ENCODE measurements at places on chromosomes 11 and 22.

DNA sequence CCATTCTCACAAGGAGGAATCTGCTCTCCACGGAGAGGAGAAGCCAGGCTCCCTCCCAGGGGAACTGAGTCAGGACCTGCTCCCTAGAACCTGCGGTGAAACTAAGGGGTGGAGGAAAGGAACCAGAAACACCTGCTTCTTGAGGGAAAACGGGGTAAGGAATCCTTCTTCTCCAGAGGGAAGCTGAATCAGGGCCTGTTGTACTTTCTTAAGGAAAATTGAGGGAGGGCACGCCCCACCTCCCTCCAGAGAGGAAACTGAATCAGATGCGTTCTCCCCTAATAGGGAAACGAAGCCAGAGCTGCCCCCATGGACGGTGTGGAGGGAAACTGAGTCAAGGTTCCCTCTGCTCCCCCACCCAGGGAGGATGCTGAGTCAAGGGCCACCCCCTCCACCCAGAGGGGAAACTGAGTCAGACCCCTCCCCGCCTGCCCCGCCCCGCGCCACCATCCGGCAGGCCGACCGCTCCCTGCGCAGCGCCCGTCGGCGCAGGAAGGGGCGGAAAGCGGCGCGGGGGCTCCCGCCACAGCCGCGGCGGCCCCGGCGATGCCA lies 393 bp downstream of the RELA start:
- DNase-seq = no peak

- DNase-seq = no peak
Measured at GRCh38 chr11:75598264-75598663, 36.2 kb downstream of the SERPINH1 start.

- DNase-seq = no peak
Measured at GRCh38 chr22:35846804-35847203, 129.1 kb downstream of the APOL5 start.

GRCh38 chr11:131695889-131696429 lies 325.5 kb downstream of the NTM start:
- no peak for DNase-seq

- no peak for DNase-seq
Measured at GRCh38 chr11:17531071-17531600, 13.1 kb downstream of the USH1C start.

- no peak for DNase-seq
Measured at GRCh38 chr22:27625769-27626674, 175.5 kb downstream of the MN1 start.

- DNase-seq = no peak
Measured at GRCh38 chr11:78037056-78037455, 14.0 kb upstream of the KCTD14 start.

DNA sequence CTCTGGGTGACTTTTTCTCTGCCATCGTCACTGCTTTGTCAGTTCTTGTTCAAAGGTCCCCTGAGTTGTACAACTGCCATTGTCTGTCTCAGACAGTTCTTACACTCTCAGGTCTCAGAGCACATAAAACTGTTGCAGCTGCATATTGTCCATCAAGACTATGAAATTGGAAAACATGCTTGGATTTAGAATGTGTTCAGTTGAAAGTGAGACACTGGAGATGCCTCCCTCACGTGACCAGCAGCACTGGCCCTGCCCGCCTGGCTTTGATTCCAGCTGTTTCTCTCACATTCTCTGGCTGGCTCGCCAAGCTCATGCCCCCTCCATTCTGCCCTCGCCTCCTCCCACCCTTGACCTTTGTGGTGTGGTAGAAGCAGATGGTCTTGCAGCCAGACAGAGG lies 244.2 kb downstream of the NTM start:
- no peak for DNase-seq

DNA sequence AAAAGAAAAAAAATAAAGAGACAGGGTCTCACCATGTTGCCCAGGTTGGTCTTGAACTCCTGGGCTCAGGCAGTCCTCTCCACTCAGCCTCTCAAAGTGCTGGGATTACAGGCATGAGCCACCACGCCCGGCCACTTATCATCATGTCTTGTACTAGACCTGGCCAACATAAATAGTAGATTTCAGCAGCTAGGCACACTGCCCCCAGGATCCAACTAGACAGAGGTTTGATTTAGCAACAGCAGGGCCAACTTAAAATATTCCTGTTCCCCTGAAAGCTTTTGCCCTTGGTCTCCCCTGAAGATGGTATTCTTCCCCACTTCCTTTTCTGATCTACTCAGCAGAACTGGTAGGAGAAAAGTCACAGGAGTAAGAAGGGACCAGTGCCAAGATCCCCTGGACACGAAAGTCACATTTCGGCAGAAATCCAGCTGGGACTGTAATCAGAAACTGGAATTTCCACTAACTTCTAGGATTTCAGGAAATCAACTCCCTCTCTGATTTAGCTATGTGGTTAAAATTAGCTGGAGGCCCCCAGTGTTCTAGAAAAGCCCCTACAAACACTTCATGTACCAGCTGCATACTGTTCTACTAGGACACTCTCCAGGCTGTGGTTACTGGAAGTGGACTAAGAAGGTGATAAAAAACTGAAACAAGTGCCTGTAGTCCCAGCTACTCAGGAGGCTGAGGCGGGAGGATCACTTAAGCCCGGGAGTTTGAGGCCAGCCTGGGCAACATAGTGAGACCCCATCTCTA lies 8.9 kb upstream of the PPP2R1B start:
- DNase-seq = no peak

- DNase-seq = no peak
Measured at GRCh38 chr11:115958089-115959000, 454.1 kb upstream of the CADM1 start.

DNA sequence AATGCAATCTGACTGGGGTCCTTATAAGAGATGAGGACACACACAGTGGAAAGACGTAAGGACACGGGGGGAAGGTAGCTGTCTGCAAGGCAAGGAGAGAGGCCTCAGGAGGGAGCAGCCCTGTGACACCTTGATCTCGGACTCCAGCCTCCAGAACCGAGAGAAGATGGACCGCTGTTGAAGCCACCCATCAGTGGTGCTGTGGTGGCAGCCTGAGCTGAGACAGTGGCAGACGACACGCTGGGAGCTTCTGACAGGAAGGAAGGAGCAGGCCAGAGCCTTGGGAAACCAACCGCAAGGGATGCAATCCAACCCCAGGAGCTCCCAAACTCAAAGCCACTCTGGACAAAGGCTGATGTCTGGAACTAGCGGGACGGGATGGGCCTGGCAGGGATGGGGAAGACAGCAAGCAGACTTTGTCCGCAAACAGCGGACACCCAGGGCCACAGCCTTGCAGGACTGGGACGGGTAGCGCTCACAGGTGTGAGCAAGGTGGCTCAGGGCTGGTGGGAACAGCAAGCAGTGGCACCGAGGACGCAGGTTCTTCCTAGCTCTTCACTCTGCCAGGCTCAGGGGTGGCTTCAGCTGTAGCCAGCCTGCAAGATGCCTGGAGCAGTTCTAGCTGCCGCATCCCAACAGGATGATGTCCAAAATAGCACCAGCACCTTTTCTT lies 10.9 kb downstream of the LTO1 start:
- DNase-seq = no peak

DNA sequence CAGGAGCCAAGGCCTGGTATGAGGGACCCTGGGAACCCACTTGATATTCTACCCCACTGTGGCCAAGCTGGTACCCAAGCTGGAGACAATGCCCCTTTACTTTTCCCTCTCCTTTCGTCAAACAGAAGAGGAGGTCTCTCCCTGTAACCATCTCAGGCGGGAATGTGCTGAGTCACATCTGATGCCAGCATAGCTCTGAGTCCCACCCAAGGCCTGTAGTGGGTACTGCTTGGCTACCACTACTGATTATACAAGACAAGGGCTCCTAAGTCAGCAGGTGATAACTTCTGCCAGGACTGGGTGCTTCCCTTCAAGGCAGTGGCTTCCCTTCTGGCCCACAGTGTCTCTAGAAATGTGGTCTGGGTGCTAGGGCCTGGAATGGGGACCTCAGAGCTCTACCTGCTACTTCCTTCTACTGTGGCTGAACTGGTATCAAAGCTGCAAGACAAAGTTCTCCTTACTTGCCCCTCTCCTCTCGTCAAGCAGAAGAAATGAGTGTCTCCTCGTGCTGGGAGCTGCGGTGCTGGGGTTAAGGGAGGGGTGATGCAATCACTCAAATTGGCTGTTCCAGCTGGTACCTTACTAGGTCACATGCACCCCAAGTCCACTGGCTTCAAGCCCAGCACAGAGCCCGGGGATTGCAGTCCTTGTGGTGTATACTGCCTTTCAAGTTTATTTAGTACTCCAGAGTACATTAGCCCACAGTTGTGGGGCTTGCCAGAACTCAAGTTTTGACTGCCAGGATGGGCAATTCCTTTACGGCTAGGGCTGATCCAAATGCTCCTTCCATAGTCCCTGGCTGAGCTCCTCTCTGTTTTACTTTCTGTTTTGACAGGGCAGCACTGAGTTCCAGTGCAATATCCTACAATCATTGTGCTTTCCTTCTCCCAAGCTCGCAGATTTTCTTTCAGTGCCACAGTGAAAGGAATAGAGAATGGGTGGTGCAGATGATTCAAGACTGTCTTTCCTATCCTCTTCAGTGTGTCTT lies 419.7 kb upstream of the CNTN5 start:
- no peak for DNase-seq

GRCh38 chr11:94866936-94867795 lies 99.0 kb downstream of the AMOTL1 start:
- no peak for DNase-seq

DNA sequence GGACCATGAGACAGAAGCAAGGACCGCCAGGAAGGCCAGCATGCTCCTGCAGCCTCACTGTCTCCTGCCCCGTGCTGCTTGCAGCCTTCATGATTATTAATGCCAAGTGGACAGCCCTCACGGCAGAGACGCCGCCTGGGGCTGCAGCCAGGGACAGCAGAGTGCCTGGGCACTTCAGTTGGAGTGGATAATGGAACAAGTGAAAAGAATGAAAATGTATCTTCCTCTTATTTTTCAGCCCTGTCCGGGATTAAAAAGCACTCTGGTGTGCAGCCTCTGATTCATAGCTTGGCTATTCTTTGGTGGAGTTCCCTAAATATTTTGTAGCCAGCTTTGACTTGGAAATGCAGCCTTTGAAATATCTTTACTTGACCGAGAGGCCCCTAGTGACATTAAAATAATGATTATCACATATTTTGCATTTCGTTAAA lies 1404.2 kb downstream of the BRD1 start:
- no peak for DNase-seq

GRCh38 chr22:25182131-25183110 lies 17.2 kb upstream of the CRYBB3 start:
- DNase-seq = no peak

DNA sequence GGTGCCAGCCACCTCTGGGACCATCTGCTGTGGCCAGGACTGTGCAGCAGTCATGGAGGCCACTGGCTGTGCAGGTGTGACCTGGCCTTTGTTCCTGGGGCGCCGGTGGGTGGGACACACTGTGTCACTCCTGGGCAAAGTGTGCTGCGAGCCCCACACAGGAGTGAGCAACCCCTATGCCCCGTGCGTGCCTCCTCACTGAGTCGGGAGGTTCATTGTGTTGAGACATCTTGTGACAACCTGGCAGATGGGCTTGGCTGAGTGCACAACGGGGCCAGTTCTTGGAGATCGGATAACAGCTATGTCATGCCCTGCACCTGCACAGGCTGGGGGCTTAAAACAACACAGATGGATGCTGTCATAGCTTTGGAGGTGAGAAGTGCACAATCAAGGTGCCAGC lies 13.5 kb downstream of the ANO1 start:
- no peak for DNase-seq

- DNase-seq = no peak
Measured at GRCh38 chr22:24236656-24237055, 8.2 kb downstream of the GGT5 start.

DNA sequence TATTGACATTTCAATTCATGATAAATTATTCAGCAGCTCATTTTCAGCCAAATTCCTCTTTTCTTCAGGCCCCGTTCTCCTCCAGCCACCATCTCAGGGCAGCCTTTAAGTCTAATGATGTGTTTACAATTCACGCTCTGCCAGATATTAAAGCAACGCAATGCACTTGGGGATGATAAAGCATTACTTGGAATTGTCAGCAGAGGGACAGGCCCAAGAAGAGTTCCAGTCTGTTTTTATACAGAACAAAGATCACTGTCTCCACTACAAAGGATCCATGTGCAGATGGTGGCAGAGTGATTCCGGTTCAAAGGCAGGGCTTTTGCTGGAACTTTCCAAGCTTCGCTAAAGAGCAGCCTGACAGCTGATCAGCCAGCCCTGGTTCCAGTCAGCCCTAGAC lies 13.6 kb upstream of the GALNT18 start:
- DNase-seq = no peak

DNA sequence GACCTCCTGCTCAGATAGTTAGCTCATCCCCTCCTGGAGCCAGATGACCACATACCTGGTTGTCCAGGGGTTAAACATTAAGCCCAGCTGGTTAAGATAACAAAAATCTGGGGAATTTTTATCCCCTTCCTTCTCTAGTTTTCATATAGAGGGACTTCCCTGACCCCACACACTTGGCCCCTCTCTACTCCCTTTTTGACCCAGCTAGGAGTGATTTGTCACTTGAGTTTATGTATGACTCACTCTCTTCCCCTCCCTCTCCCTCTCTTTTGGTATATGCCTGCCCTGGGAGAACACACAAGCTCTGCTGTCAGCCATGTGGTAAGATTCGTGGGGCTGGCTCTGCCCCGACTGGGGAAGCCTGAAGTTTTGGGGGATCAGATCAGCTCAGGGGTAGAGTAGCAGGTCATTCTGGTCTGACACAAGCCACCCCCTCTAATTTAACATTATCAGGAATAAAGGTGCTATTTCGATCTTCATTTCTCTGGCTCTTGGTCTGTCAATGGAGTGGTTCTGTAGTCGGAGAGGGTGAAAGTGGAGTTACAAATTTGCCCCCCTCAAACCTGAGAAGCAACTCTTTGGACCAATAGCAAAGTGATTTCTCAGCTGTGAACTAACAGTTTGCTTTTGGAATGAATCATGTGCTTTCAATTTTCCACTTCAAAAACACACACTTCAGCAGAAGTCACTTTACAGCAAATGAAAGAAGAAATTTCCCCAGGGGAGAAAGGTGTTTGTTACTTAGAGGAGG lies 415.3 kb upstream of the CADM1 start:
- DNase-seq = no peak

GRCh38 chr11:24820541-24820940 lies 323.7 kb downstream of the LUZP2 start:
- no peak for DNase-seq

DNA sequence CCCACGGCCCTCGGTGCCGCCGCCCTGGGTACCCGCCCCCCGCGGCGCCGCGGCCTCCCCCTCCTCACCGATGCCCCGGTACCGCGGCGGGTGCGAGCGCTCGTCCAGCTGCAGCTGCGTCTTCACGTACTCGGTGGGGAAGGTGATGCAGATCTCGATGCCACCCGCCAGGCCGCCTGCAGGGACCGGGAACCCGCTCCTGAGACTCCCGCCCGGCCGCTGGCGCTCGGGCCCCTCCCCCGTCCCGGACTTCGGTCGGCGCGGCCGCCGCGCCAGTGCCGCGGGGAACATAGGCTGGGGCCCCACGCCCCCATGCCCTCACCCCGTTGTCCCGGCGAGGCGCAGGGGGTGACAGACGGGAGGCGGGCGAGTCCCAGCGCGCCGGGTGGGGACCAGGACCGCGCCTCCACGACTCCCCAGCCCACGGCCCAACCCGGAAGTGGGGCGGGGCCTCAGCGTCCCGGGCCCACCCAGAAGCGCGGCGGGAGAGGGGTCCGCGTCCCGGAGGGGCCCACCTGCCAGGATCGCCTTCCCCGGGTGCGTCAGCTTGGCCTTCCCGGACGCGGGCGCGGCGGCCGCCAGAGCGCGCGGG lies 375 bp downstream of the SLC25A1 start:
- peak; percentile 68 for DNase-seq

Measured in SK-N-DZ (cell line).